ENCODE measurements at places on chromosomes 7 and 10.
A peak's percentile ranks its signal among the peaks of the same experiment; 100 is the strongest.

DNA sequence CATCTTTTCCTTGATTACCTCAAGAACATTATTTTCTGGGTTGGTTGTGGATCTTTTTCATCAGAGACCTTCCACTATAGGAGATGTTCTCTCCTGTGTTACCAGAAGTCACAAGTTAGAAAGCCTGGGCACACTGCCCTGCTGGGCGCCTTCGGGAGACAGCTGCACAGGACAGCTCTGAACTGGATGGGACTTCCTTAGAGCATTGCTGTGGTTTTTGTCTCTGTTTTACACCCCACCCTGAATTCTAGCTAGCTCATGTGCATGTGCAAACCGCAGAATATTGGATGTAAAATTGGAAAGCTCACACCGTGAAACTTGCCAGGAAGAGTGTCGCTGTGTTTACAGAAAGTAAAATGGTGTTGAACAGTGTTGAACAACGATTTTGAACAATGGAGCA, 54.4 kb upstream of the SEC61G start:
- DNase-seq, result no peak

GRCh38 chr10:13016886-13017285, 15.4 kb upstream of the CCDC3 start:
- DNase-seq, result no peak

GRCh38 chr7:82156893-82157292, 286.7 kb downstream of the CACNA2D1 start:
- peak; percentile 9 for DNase-seq

DNA sequence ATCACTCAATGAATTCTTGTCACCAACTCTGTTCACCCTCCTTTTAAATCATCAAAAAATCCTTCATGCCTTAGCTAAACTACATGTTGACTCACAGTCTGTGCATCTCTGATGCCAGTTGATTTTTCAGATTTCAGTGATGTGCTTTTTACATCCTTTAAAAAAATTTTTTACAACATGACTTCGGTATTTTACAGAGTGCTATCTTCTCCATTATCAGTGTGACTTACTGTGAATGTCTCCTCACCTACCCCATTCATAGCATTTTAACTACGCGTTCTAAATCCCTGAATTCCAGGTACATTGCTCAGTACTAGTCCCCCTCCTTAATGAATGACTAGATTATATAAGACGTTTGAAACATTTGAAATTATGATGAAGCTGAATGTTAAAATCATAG, 98.7 kb downstream of the DNAH11 start:
- DNase-seq, result no peak

GRCh38 chr7:150952331-150953050, 25.6 kb downstream of the KCNH2 start:
- no peak for DNase-seq

- DNase-seq, result no peak
Observed at GRCh38 chr10:28892818-28893547, 215.7 kb downstream of the BAMBI start.

GRCh38 chr10:48594371-48594770, 10.5 kb downstream of the ARHGAP22 start:
- DNase-seq, result no peak

GRCh38 chr7:158585721-158586498, 1.7 kb downstream of the PTPRN2 start:
- no peak for DNase-seq

GRCh38 chr10:31959461-31960173, 31.0 kb upstream of the ARHGAP12 start:
- no peak for DNase-seq

- DNase-seq, result no peak
Observed at GRCh38 chr7:43476896-43477295, 106.0 kb upstream of the STK17A start.

DNA sequence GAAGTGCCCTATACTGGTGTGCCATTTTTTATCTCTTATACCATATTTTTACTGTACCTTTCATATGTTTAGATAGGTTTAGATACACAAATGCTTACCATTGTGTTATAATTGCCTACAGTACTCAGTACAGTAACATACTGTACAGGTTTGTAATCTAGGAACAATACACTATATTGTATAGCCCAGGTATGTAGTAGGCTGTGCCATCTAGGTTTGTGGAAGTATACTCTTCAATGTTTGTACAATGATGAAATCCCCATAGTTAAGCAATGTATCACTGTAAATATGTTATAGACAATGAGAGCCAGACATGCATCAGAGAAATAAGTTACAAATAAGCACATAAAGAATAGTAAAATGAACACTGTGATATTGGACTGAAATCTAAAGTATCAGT, 109.1 kb downstream of the IQUB start:
- no peak for DNase-seq

DNA sequence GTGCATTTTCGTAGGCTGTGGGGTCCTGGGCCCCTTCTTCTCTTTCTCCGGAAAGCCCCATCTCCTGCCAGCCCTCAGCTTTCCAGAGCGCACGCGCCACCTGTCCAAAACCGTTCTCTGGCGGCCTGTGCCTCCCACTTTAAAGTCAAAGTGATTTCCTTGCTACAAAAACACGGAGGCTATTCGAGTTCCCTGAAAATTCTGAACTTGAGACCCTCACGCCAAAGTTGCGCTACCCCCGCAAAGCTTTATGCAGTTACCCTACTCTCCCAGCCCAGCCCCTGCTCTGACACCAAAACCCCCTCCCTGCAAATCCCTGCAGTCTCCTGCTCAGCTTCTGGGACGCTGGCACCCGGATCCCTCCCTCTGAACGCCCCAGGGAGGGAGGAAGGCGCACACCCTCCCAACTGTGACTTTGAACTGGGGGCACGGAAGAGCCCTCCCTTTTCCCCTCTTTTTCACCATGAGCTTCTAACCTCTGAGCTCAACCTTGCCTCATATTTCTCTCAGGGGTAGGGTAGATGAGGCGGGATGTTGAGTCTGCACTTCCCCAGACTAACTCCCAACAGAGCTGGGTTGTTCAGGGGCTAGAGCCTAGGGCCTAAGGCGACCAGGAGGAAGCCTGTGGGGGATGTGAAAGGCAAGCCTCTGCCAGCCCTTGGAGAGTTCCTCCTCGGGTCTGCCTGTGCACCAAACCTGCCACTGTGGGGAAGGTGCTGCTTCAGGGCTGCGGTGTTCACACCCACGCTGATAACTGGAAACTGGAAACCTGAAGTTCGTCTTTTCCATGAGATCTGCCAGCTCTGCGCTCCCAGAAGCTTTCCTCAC, 2.7 kb upstream of the PAX4 start:
- DNase-seq, result peak; percentile 16

- DNase-seq, result no peak
Observed at GRCh38 chr10:1362589-1363445, 306.6 kb downstream of the WDR37 start.

GRCh38 chr10:55024713-55025112, 223.7 kb upstream of the PCDH15 start:
- DNase-seq, result no peak

GRCh38 chr7:21330462-21331178, 97.3 kb upstream of the SP4 start:
- no peak for DNase-seq

- DNase-seq, result no peak
Observed at GRCh38 chr7:132895231-132895630, 186.7 kb downstream of the CHCHD3 start.

- no peak for DNase-seq
Observed at GRCh38 chr10:69549959-69550358, 23.3 kb downstream of the NEUROG3 start.

DNA sequence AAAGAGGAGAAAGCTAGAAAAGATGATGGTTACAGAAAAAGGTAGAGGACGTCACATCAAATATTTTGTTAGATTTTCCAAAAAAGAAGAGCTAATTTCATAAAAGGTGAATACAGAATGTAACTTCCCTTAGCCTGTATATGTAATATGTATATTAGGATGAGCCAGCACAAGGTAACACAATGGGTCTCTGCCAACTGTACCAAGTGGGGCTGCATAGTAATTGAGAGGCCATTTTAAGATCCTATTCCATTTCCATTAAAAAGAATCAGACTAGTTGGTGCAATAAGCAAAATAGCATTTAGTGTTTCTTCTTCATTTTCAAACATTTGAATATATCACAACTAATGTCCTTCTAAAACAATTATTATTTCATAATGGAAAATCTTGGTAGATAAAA, 134.6 kb downstream of the SEMA3A start:
- DNase-seq, result no peak

DNA sequence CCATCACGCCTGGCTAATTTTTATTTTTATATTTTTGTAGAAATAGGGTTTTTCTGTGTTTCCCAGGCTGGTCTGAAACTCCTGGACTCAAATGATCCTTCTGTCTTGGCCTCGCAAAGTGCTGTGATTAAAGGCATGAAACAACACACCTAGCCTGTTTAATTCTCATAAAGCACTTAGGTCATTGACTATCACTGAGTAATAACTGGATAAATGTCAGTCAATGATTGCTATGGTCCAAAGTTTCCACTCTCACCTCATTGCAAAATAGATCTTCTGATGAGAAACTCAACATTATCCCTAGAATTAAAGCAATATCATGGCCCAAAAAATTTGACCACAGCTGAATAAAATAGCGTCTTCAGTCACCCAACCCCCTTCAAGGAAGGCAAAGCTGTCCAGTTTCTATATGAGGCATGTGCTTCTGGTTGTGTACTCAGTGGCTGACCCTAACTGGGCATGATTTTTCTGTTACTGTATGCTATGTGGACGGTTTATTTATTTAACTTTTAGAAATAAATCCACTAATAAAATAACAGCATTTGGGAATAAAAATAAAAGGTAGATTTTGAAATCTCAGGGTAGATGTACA, 86.5 kb upstream of the LRRN3 start:
- DNase-seq, result no peak

DNA sequence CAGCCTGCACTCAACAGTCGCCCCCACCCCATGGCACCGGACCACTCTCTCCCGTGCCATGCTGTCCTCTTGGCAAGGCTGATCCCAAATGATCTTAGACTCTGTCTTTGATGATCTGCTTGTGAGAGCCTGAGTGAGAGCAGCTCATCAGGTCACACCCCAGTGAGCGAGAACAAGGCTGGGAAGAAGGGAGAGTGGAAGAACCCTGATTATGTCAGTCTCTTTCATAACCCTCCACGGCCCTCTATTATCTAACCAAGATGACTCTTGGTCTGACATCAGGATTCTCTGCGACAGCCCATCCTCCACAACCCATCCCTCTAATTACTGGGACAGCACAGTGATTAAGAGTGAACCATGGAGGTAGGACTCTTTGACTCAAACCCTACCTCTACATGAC, 53.1 kb upstream of the C7orf33 start:
- DNase-seq, result no peak

- DNase-seq, result no peak
Observed at GRCh38 chr10:26085549-26085948, 131.0 kb upstream of the GAD2 start.

- DNase-seq, result peak; percentile 19
Observed at GRCh38 chr10:78703593-78703992, 365.2 kb upstream of the ZMIZ1 start.

- DNase-seq, result no peak
Observed at GRCh38 chr10:61845196-61845949, 56.1 kb upstream of the ARID5B start.

- DNase-seq, result no peak
Observed at GRCh38 chr10:114261076-114261475, 22.0 kb downstream of the VWA2 start.

GRCh38 chr10:359093-359492, 223.8 kb downstream of the ZMYND11 start:
- DNase-seq, result no peak

GRCh38 chr10:125462845-125463244, 220.1 kb downstream of the TEX36 start:
- no peak for DNase-seq

GRCh38 chr10:88835910-88836221, 15.8 kb downstream of the ANKRD22 start:
- no peak for DNase-seq

- no peak for DNase-seq
Observed at GRCh38 chr10:32375631-32376030, 28.7 kb upstream of the EPC1 start.

GRCh38 chr10:5530412-5530806, 5.6 kb downstream of the CALML3 start:
- DNase-seq, result no peak

GRCh38 chr7:158028290-158028941, 559.2 kb downstream of the PTPRN2 start:
- no peak for DNase-seq

DNA sequence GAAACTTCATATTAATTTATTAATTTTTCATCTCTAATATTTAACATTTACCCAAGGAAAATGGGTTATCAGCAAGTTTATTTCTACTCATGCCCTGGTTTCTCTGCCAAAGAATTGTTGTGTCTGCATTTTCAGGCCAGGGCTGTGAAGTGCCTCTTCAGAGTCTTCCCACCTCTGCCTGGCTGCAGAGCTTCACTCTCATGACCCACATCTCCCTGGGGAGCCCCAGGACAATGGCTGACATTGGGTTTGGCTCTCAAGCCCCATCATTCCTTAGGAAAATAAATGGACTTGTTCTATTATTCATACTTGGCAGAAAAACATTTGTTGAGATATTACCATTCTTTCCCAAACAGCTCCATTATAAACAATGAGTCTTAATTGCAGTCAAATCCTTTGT, 30.3 kb downstream of the CACNA2D1 start:
- peak; percentile 14 for DNase-seq

DNA sequence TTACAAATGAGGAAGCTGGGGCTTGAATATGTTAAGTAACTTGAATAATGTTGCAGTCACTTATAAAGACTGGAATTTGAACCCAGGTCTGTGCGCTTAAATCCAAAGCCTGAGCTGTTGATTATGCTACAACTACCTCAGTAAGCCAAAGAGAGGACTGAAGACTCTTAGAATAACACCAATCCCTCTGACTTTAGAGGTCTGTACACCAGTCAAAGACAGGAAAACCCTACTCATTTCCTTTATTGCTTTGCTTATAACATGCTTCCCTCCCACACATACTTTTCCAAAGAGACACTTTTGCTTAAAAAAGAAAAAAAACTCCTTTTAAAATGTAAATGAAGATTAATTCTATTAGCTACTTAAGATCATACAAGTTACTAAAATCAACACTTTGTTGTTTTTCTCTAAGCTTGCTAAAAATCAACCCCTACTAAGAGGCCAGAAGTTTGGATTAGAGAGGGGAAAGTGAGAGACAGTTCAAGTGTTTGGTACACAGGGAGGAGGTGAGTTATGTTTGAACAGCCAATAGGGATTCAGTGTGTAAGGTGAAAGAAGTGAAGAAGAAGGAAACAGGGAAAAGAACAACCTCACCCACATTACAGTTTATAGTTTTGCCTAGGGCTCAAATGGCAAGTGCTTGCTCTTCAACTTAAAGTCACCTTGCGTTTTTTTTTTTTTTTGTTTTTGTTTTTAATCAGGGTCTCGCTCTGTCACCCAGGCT, 74.8 kb downstream of the MDH2 start:
- DNase-seq, result no peak

DNA sequence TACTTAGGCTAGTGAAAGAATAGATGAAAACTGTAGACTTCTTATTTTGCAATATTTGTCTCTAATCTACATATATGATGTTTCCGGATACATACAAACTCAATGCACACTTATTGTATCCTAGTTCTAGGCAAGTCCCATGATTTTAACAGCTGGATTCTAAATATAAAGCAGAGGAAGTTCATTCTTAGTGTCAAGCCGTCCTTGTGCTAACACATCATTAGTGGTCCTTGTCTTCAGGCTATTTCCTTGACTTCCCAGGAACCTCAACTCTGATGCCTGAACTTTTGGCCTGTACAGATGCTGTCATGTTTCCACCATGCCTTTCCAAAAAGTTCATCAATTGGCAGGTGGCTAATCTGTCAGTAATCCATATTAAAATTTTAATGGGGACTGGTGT, 301.9 kb upstream of the DGKB start:
- DNase-seq, result no peak

- DNase-seq, result peak; percentile 37
Observed at GRCh38 chr10:71638064-71638821, 81.3 kb downstream of the C10orf105 start.

GRCh38 chr10:50575477-50576244, 48.1 kb downstream of the SGMS1 start:
- no peak for DNase-seq

Measured in nephron progenitor cell (in vitro differentiated cells).